ELF-1 (cell line): ENCODE measurements at places on chromosomes 3 and 15.

- no peak for DNase-seq
These were observed 111.0 kb upstream of the TRPM1 start for GRCh38 chr15:31212326-31213080.

DNA sequence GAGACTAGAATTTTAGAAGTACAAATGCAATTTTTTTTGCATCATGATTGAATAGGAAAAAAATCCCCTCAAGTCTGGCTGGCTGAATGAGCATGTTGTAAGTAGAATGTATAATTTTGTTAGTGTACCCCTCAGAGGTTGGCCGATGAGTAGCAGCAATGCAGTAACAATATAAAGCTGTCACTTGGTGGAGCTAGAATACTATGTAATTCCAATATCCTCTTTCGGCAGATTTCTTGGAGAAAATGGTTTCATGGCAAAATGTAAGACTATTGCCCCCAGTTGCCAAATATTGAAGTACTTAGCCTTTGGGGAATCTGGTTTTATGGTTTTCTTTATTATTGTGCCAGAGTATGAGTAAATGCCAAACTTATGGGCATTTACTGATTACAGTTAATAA is 39.8 kb upstream of the SGO1 start:
- no peak for DNase-seq

GRCh38 chr3:152620395-152620794 is 214.5 kb upstream of the P2RY1 start:
- DNase-seq: no peak

GRCh38 chr3:107806536-107806935 is 283.8 kb downstream of the BBX start:
- no peak for DNase-seq

GRCh38 chr15:49265911-49266310 is 95.9 kb downstream of the GALK2 start:
- no peak for DNase-seq

GRCh38 chr15:41926185-41927056 is 32.6 kb upstream of the SPTBN5 start:
- peak; percentile 29 for DNase-seq

DNA sequence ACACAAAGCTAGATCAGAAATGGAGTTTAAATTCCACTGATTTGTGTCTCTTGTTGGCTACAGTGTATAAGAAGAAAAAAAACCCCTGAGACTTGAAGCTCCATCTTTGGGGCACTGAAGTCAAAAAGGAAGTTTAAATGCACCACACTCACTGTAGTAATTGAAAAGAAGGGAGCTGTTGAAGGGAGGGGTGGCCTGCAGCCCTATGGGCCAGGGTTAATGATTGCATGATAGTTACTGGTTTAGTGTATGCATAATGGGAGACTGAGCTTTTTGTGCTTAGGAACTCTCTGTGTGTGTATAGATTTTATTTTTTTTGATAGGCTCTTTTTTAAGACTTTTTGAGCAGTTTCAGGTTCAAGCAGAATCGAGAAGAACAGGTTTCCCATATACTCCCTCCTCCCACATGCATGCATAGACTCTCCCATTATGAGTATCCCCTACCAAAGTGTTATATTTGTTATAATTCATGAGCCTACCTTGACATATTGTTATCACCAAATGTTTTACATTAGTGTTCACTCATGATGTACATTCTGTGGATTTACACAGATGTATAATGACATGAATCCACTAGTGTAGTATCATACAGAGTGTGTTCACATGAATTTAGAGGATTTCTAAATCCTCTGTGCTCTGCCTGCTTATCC is 88.2 kb downstream of the TNFAIP8L3 start:
- DNase-seq: no peak
